ENCODE measurements at places on chromosomes 4 and X.

DNA sequence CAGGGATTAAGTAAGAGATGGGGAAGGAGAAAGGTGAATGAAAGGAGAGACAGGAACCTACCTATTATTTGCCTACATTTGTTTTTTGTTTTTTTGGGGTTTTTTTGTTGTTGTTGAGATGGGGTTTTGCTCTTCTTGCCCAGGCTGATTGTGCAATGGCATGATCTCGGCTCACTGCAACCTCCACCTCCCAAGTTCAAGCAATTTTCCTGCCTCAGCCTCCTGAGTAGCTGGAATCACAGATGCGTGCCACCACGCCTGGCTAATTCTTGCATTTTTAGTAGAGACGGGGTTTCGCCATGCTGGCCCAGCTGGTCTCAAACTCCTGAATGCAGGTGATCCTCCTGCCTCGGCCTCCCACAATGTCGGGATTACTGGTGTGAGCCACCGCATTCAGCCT, 57.9 kb downstream of the BCOR start:
- no peak for DNase-seq

DNA sequence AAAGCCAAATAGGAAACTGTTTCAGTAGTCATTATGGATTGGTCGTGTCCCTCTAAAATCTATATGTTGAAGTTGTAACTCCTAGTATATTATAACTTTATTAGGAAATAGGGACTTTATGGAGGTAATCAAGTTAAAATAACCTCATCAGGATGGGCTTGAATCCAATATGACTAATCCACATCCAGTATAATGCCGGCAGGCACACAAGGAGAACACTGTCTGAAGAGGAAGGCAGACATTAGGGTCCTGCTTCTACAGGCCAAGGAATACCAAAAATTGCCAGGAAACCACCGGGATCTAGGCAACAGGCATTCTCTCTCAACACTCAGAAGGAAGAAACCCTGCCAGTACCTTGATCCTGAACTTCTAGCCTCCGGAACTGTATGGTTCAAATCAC, 130.3 kb downstream of the ATP10D start:
- DNase-seq, result no peak

DNA sequence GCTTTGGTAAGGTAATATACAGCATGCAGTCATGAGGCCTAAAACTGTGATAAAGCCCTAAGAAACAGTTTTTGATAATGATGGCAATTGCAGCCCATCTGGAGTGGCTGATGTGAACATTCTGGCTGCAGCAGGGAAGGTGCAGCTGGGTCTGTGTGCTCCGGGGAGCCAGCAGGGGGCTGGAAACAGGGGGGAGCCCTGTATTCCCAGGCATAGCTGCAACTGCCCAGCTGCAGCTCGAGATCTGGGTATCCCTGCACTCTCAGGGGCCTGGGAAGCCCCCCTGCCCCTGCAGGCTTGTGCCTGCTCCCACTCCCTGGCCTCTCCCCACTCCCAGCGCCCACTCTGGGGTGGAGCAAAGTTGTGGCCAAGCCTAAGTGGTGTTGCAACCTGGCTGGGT, 95.6 kb downstream of the RRAGB start:
- DNase-seq, result no peak

DNA sequence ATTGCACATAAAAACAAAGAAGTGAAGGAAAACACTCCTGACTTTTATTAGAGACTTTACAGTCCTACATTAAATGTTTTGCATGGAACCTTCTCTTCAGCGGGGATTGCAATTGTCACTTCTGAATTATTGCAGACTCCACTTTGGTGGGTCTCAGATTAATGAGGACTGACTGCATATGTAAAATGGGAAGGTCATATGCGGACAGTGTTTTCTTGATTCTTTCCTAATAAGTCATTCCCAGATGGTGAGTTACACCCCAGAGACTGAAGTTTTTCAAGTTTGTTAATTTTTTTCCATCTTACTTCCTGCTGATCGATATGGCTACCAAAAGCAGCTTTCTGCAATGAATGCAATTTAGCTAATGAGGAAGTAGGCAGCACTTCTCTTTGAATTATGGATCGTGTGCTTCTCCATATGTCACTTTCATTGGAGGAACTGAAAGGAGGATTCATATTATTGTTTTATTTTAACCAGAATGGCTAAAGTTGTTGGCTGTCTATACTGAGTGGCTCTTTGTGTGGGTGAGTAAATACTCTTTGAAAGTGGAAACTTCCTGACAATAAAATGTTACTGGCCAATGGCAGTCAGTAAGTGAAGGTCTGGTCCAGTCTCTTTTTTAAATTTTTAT, 119.3 kb upstream of the CLNK start:
- DNase-seq, result no peak

GRCh38 chrX:37685381-37686359, at the start of gene XK:
TSS of gene XK (plus strand) at chrX:37685791. CDS start at chrX:37685962, 171 bp downstream.
- DNase-seq, result peak; percentile 11

DNA sequence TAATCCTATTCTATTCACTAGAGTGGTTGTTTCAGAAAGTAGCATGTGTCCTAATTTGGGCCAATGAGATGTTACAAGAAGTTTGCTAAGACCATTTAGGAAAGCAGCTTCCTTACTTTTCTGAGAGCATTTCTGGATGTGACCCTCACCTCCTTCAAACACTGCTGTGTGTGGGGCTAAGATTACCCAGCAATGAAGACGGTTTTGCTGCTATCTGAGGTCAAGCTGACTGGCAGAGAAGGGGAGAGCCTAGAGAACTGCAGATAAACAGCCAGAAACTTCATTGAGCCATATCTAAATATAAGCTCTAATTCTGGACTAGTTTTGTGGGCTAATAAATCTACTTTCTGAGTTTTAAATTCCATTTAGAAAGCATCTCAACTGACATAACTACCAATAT, 36.4 kb downstream of the ZAR1 start:
- DNase-seq, result no peak

DNA sequence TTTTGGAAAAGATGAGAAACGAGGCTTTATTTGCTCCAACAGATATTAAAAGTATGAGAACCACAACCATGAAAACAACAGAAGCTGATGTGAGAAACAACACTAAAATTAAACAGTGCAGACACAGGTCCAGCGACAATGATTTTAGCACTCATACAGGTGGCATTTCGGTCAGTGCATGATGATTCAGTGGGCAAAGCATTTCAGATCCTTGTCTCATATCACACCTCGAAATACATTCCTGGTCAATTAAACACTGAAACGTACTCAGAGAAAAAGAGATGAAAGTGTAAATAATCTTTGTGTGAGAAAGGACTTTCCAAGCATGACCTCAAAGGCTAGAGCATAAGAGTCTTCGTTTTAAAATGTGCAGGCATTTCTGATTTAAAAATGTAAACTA, 85.2 kb downstream of the ACOX3 start:
- no peak for DNase-seq

DNA sequence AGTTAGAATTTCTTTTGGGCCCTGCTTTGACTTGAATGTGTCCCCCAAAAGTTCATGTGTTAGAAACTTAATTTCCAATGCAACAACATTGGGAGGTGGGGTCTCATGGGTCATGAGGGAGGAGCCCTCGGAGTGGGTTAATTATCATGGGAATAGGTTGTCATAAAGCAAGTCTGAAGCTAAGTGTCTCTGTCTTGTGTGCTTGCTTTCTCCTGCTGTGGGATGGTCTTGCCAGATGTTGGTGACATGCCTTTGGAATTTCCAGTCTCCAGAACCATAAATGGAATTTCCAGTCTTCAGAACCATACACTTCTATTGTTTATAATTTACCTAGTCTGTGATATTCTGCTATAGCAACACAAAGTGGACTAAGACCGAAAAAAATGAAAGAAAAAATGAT, 71.6 kb downstream of the RASL11B start:
- DNase-seq, result no peak

DNA sequence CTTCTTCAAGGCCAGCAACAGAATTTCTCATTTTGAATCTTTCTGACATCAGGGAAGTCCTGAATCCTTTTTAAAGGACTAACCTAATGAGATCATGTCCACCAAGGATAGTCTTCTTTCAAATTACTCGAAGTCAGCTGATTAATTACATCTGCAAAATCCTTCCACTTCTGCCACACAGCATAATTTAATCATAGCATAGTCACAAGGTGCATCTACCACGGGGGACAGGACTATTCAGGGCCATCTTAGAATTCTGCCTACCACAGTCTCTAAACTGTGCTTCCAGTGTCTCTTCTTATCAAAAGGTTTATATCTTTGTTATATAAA, 53.7 kb downstream of the ATP10D start:
- no peak for DNase-seq

DNA sequence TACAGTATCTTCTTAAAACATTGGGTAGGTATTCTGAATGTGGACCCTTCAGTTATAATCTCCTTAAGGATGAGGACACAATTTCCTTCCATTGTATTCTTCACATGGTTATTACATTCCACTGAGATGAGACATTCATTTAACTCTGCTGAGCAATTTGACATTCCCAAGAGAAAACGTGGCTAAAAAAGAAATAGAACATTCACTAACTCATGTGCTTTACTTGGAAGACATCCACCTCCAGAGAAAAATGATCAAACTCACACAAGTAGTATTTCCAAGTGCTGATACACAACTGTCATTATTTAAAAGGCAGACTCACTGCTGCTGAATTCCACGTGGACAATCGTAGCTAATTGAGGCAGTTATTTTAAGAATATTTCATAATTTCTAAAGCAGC, 227.9 kb upstream of the ANKRD50 start:
- no peak for DNase-seq

GRCh38 chrX:118212817-118213183, 96.2 kb upstream of the KLHL13 start:
- DNase-seq, result no peak

- DNase-seq, result no peak
These were observed 1.5 kb downstream of the STARD8 start for GRCh38 chrX:68648960-68649359.

DNA sequence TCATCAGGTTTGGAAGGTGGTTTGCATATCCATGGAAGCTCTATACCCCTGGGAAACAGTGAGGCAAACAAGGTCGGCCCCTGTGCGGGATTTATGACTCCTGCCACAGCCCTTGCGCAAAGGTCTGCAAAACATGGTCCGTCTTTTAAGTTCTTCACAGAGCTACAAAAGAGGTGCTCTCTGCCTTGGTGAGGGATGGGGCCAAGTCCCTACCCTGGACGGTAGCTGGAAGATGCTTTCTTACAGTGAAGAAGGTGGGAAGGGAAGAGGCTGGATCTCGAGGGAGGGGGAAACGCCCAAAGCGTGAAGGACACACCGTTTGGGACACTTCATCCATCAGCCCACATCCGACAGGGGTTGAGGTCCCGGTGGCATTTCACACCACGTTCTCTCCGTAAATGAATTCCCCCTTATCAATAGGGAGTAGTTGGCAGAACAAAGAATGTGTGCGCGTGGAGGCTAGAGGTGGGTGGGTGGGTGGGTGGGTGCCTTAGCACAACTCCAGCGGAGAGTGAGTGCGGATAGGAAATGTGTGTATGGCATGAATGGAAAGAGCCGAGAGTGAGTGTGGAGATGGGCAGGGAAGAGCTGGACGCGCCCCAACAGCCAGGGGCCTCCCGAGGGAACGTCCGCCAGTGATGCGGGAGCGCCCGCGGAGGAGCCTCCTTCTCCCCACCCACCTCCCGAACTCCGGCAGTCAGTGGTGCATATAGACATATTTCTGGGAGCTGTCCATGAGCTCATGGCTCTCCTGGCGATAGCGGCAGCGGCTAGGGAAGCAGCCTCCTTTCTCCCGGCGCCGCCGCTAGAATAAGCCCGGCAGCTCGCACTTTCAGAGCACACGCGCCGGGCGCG, 68.3 kb downstream of the LARP7 start:
- no peak for DNase-seq

GRCh38 chr4:2177443-2178093, 64.4 kb downstream of the HAUS3 start:
- no peak for DNase-seq

DNA sequence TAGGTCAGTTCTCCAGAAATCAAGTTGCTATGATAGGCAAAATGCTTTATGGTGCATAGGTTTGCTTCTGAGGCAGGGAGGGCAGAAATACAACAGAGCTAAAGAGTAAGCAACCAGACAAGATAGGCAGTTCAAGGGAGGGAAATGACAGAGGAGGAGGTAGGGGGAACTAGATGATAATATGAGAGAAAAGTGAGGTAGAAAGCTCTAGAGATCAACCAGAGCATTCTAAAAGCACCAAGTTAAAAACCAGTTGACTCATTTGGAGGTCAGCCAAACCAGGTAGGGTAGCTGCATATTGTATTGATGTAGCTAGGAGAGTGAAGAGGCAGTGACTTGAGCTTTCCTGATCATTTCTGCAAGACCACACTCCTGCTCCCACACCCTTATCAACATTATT, 49.0 kb upstream of the SLC16A2 start:
- no peak for DNase-seq

DNA sequence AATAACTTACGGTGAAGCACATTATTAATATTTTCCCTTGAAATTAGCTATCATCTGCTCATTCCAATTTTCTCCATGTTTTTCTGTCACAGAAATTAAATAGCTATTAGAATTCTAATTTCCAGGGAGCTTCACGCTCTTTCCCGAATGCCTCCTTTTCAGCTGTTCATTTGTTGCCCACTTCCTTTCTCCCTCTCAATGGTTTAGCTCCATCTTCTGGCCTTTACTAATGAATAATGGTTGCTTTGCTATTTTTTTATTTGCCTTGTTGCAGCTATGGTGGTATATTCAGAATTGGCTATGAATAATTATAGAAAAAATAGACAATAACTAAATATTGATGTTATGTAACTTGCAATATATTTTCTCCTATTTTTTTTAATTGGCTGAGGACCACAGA, 70.5 kb downstream of the GRIA2 start:
- DNase-seq, result no peak

- no peak for DNase-seq
These were observed 113.4 kb downstream of the DRD5 start for GRCh38 chr4:9894644-9895332.

GRCh38 chrX:18368402-18368801, 13.9 kb upstream of the SCML2 start:
- DNase-seq, result no peak

- DNase-seq, result no peak
These were observed 118.8 kb downstream of the MID1 start for GRCh38 chrX:10501611-10502010.

- DNase-seq, result no peak
These were observed 192.8 kb upstream of the BCOR start for GRCh38 chrX:40290517-40290916.

GRCh38 chr4:2363056-2363721, 55.3 kb downstream of the ZFYVE28 start:
- no peak for DNase-seq

GRCh38 chr4:94235825-94236224, 28.2 kb downstream of the SMARCAD1 start:
- no peak for DNase-seq

DNA sequence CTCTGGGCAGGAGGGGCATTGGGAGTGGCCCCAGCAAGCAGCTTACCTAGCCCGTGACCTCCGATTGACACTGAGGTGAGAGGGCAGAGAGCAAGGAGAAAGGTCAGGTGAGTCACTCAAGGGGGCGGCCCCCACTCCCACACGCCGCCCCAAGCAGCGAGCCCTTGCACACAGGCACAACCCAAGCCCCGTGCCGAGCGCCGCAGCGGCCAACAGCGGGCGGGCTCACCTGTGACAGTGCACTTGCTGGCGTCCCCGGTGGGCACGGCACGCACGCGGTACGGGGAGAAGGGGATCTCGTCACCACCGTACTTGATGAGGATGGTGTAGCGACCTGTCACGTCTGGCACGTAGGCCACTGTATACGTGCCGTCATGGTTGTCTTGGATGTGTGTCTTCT, 17.2 kb downstream of the FLNA start:
- DNase-seq, result no peak
